ENCODE measurements at places on chromosomes 16 and 17.

- no peak for DNase-seq
Measured at GRCh38 chr17:47686276-47686635, 7.7 kb upstream of the TBKBP1 start.

DNA sequence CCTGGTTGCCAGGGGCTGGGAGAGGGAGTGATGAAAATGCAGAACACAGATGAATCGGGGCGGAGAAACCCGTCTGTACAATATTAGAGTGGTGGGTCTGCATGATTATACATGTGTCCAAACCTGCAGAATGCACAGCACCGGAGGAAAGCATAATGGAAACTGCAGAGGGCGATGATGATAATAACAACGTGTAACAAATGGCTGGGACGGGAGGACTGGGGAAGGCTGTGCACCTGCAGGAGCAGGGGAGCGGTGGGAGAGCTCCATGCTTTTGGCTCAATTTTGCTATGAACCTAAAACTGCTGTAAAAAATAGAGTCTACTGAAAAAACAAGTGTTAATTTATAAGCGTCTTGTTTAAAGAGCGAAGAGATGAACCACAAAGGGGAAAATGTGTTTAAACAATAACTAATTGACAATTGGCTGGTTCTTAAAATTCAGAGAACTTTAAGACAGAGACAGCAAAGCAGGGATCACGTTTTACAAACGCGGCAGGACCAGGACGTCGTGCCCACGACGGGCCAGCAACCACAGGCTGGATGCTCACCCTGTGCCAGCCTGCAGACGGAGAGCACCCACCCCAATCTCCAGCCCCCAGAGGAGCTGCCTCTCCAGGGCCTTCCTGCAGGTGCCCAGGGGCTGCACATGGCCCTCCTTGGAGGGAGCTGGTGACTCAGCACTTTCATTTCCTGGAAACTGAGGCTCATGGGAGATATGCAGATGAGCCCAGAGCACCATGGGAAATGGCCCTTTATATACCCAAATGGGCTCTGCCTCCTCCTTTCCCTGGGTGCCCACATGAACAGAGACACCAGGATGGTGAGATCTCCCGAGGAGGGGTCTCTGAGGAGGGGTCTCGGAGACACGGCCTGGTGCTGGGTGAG lies at the start of gene TEX19:
TEX19 (plus strand) TSS at position 783 of the 886 bp plus-strand sequence. CDS start 2,904 bp downstream, outside the sequence.
- DNase-seq: peak; percentile 21

GRCh38 chr17:41592601-41593305 lies 6.1 kb upstream of the KRT14 start:
- DNase-seq: no peak

DNA sequence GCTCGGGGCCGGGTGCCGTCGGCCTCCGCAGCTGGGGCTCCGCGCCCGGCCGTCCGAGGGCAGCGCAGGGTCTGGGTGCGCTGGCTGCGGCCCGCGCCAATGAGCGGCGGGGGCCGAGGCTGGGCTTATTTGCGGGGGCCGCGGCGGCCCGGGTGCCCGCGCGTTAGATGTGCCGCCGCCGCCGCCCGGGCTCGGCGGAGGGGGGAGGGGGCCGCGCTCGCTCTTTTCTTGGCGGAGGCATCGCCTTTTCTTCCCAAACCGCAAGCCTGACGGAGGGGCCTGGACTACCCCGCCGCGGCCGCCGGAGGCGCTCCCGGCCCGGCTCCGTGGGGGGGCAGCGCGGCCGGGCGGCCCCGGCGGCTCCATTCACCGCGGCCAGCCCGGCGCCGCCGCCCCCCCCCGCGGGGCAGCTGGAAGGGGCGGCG lies at the start of gene NOTUM:
NOTUM (minus strand) TSS at position 101 of the 425 bp plus-strand sequence. CDS start 278 bp downstream, outside the sequence.
- no peak for DNase-seq

DNA sequence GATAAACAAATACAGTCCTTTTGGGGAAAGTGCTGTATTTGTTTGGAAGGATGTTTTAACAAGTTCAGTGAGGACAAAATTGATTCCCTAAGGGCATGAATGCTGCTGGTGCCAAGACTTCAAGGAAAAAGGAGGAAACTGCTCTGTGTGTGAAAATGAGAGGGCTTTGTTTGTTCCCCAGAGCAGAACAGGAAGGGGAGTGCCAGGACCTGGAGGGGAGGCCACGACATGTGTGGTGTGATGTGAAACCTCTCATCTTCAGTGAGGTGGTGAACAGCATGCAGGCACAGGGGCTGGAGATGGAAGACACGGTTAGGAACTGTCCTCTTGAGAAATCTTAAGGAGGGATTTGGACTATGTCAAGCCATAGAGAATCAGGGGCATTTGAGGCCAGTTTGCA lies 46.6 kb upstream of the GRIN2A start:
- no peak for DNase-seq

DNA sequence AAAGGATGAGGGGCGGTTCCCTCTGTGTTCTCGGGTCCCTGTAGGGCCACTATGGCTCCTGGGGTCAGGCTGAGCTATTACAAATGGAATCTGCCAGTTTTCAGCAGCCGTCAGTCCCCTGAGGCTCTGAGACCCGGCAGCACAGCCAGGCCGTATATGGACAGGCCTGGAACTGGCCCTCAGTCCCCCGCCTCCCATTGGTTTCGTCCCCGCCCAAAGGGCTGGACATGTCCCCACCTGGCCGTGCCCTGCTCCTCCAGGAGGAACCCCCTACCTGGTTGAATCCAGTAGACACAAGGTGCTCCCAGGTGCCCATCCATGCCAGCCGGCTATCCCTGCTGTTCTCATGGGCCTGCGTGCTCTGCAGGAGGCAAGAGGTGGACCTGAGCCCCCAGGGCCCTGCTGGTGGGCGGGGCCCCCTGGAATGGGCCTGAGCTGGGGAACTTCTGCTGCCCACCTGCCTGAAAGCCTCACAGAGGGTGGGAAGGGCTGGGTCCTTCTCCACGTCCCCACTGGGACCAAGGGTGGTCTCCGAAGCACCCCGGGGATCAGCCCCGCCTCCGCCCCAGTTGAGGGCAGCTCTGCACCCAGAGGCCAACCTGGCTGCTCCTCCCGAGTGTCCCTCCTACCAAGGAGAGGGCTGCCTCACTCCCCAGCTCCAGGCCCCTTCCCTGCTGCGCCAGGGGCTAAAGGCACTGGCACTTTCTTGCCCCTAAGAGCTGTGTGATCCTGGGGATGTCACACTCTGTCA lies 16.8 kb downstream of the VASN start:
- DNase-seq: no peak

- no peak for DNase-seq
Measured at GRCh38 chr16:35745821-35746248, 2286.4 kb downstream of the TP53TG3F start.

DNA sequence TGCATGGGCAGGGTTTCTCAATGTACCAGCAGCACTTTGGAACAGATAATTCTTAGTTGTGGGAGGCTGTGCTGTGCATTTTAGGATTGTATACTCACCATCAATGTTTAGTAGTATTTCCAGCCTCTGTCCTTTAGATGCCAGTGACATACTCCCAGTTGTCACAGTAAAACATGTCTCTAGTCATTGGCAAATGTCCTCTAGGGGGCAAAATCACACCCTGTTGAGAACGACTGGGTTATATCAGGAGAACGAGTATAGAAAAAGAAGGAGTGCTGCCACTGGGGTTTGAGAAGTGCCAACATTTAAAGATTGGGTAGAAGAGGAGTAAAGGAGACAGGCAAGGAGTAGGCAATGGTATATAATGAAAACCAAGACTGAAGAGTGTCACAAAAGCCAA lies 37.9 kb upstream of the SMIM36 start:
- DNase-seq: peak; percentile 77

- DNase-seq: peak; percentile 22
Measured at GRCh38 chr16:26645614-26646013, 421.1 kb upstream of the C16orf82 start.

DNA sequence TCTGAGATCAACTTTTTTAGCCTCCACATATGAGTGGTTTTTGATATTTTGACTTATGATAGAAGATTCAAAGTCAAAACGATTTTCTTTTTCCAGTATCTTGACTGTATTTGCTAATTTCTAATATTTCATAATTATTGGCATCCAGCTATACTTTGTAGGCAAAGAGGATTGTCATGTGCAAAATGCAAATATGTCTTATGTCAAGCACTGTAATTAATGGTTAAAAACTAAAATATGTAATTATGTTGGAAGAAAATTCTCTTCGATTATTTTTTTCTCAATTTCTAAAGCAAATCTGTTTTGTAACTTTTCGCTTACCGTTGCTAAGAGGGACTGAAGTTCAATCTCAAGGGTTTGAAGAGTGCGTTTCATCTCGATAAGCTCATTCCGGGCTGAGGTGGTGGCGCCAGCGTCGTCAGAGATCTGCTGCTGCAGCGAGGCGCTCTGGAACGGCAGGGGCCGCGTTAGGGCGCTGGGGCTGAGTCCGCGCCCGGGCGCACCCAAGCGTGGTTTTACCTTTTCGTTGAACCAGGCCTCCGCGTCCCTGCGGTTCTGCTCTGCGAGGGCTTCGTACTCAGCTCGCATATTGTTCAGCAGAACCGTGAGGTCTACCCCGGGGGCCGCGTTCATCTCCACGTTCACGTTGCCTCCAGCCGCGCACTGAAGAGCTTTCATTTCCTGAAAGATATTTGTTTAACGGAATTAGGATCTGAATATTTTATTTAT lies 3.0 kb downstream of the KRT27 start:
- no peak for DNase-seq

DNA sequence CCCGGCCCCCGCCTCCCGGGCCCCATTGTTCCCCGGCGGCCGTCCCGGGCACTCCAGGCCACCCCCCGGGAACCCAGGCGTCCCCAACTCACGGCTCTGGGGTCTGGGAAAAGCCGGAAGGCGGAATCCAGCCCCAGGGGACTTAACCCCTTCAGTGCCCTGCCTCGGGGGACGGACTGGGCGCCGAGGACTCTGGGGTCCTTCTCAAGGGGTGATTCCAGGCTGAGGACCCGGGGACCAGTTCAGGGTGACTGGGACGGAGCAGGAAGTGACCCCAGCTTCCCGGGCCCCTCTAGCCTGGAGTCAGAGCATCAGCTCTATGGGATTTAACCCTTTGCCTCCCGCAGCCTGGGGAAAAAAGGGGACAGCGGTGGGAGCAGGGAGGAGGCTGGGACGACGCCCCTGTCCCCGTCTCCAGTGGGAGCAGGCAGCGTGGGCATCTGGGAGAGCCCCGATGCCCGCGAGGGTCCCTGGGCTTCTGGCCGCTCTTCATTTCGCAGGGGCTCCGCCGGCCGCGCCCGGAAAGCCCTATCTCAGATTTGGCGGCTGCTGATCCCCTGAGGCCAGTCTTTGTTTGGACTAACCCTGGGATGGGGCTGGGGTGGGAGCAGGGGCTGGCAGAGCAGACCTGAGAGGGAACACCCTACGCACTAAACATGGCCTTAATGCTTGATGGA lies at the start of gene ZNF629:
ZNF629 (minus strand) TSS at position 270 of the 677 bp plus-strand sequence. CDS start 2,723 bp downstream, outside the sequence.
- peak; percentile 74 for DNase-seq

- DNase-seq: no peak
Measured at GRCh38 chr16:56780646-56781045, 50.7 kb downstream of the NUP93 start.

- DNase-seq: no peak
Measured at GRCh38 chr16:76985392-76986045, 205.5 kb upstream of the MON1B start.

- no peak for DNase-seq
Measured at GRCh38 chr17:45022655-45023339, 28.6 kb downstream of the DCAKD start.

GRCh38 chr16:67805718-67806427 lies 487 bp downstream of the RANBP10 start:
- peak; percentile 37 for DNase-seq

GRCh38 chr16:28059841-28060575 lies 3.5 kb downstream of the GSG1L start:
- DNase-seq: no peak

GRCh38 chr16:48091117-48091516 lies 64.7 kb downstream of the ABCC12 start:
- DNase-seq: no peak

- DNase-seq: no peak
Measured at GRCh38 chr17:56284482-56284881, 131.2 kb downstream of the ANKFN1 start.

DNA sequence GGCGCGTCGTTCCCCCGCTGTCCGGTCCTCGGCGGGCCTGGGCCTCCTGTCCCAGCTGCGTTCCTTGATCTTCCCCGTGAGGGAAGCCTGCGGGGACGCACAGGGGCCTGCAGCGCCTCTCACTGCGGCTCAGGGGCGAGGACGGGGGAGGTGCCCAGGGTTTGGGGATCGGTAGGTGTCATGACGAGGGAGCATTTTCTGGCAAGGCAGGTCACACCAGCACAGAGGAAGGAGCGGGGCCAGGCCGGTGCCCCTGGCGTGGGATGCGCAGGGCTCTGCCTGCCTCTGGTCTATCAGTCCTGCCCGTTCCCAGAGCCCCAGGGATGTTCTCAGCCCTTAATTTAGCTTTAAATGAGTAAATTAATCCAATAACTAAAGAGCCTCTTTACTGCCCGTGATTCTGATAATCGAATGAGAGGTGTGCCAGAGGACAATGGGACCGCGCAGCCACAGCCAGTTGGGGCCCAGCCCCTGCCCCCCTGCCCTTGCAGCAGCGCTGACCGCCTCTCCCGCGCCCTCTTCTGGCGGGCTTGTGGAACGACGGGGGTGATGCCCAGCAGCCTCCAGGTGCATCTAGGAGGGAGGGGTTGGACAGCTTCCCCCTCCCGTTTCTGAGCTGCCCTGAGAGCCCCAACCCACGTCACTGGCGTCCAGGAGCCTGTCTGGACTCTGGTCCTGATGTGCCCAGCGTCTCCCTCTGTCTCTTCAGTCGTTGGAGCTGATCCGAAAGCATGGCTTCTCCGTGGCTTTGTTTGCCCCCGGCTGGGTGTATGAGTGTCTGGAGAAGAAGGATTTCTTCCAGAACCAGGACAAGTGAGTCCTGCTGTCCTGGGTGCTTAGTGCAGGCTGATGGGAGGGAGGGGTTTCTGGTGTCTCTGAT lies 7.9 kb downstream of the ENGASE start:
- peak; percentile 55 for DNase-seq

GRCh38 chr17:4946312-4946976 lies 1.9 kb downstream of the PFN1 start:
- no peak for DNase-seq

DNA sequence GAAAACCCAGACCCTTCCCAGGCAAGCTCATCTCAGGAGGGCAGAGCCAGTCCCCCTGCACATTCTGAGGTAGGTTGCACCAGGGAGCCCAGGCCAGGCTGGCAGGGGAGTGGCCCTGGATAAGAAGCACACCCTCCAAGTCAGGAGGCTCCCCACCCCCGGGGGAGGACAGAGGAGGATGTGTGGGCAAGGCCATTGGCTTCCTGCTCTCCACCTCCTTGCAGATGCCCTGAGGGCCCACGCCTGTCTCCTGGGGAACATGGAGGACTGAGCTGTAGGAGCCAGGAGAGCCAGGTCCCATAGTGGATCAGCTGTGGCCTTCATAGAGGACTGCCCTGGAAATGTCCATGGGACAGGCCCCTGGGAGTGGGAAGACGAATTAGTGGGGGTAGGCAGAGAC lies 126.7 kb downstream of the IRF8 start:
- no peak for DNase-seq

- DNase-seq: no peak
Measured at GRCh38 chr17:4877089-4877488, 22.2 kb upstream of the C17orf107 start.

GRCh38 chr17:8599351-8600011 lies 31.0 kb downstream of the MYH10 start:
- DNase-seq: no peak

DNA sequence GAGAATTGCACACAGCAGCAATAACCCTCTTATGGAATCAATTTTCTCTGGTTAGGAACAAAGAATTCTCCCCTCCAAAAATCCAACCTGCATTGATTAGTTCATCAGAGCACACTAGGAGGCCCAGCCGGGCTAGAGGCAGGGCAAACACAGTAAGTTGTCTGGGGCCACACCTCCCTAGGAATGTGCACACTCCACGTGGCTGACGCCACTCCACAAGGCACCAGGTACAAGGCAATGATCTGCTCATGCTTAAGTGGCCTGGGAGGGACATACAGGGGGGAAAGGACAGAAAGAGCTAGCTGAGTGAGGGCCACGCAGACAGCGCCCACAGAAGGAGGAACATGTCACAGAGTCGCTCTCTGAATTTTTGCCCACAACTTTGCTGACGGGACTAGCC lies 107.6 kb downstream of the SLC39A11 start:
- DNase-seq: no peak

Measured in HT-29 (cell line).